Activated CD4-positive, alpha-beta T cell treated with anti-CD3 and anti-CD28 coated beads, Interleukin-2, amount 50 U/mL, for 4 hours (primary cell): ENCODE measurements at places on chromosomes 7 and 10.

DNA sequence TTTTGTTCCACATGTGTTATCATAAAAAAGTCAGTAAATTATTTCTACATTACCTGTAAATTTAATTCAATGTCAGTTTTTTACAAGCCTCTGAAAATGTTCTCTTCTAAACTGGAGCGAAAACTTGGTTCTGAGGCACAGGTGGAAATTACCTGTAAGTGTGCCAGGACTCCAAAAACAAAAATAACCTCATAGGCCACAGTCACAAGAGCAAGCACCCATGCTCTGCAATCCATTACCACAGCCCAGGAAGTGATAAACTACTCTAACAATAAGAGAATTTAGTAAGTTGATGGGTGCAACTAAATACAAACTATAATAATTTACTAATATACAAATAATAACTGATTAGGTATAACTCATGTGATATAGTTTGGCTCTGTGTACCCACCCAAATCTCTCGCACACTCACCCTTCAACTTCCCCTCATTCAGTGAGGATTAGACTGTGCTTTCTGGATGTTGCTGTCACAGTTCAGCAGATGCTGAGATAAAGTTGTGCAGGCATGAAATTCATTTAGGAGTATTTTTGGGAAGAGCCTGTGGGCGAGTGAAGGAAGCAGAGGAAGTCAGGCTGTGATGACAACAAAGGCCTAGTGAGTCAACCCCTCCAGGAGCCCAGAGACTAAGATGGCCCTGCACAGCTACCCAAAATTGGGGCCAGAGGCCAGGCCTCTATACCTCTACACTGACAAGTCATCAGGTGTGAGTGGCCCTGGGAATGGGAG lies 16.3 kb upstream of the GIMAP6 start:
- no peak for DNase-seq

DNA sequence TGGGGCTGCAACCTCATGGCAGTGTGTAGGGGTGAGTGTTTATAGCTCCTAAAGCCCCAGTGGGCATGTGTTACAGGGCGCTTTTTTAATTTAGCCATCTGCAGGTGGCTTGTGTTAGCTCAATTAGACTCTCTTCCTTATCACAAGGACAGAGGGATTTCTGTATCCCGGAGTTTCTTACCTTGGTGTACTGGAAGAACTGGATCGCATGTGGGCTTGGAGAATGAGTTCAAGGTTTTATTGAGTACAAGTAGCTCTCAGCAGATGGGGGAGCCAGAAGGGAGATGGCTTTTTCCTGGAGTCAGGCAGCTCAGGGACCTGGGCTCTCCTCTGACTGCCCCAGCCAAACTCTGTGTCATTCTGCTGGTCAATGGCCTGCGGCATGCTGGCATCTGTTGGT lies 153.5 kb upstream of the C7orf33 start:
- no peak for DNase-seq

DNA sequence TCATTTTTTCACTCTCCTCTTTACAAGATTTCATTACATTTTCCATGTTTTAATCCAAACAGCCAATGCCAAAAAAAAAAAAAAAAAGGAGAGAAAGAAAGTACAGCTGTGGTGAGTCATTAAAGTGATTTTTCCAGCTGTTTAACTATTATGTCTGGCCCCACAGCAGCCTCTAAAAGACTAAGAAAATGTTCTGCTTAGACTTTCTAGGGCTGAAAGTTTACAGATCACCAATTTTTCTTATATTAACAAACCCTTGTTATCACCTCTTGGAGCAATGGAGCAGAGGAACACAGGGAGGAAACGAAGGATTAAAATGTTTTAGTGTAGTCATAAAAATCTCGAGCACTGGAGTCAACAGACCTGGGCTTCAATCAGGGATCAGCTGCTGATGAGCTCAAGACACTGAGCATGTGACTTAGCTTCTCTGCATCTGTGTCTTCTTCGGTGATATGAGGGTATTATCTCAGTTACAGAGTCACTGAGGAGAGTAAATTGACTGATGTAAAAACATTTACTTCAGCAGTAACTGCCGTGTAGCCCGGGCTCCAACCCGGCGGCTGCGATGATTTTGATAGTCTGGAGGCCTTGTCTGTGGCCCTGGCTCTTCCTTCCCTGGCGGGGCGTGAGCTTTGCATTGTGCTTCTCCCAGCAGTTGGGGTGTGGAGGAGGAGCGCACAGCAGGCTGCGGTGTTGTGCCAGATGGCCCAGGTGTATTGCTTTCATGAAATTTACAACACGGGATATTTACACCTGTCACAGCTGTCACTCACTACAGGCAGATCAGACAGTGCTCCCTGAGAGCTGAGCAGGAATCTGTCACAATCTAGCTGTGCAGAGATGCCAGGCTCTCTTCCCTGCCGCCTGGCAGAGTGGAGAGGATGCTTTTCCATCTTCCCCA lies 298.3 kb upstream of the FZD8 start:
- no peak for DNase-seq

DNA sequence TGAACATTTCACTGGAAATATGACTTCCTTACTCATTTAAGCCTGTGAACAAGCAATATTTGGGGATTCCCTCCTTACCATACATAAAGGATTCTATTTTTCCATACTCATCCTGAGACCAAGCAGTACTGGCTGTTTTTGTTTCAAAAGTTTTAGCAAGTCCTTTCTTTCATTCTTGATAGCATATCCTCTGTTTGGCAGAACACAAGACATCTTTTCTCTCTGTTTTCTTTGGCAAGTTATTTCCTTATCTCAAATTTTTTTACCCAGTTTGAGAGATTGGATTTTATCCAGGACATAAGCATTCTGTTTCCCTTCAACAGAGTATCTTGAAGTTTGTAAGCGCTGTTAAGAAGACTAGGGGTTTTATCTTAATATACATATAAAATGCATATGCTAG lies 3.0 kb upstream of the WASL start:
- DNase-seq = no peak

GRCh38 chr7:128203710-128204214 lies 37.3 kb upstream of the LEP start:
- no peak for DNase-seq
